ENCODE measurements at places on chromosomes 11 and 22.

GRCh38 chr11:8268530-8269400 is 5.1 kb upstream of the LMO1 start:
- no peak for DNase-seq

GRCh38 chr22:18023509-18024275 is 669 bp downstream of the MICAL3 start:
- DNase-seq, result peak; percentile 92

- no peak for DNase-seq
These were observed 9.4 kb downstream of the TUG1 start for GRCh38 chr22:30978304-30978962.

GRCh38 chr22:42344361-42344905 is 74.0 kb upstream of the TCF20 start:
- no peak for DNase-seq

DNA sequence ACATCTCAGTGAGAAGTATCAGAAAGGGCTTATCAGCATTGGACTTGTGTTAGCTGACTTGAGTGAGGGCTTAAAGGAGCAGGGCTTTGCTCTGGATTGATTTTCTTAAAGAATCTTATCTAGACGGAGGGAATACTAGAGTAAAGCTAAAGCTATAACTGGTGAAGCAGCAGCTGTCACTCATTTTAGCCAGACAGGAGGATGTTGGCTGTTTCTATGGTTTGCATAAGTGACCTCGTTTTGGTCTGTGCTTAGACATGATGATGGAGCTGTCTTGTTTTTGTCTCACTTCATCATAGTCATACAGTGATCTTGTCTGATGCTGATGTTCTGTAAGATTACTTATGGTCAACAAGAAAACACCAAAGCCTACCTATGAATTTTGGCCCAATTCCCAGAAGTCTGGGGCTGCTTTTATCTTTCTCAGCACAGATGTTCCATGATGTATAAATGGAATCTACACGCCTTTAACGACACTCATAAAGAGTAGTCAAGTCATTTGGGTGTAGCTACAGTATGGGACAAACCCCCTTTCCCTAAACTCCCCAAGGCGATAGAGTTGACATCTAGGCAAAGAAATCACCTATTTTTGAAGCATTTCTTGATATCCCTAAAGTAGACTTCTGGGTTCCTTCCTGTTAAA is 77.5 kb upstream of the UCP3 start:
- DNase-seq, result no peak

- no peak for DNase-seq
These were observed 42.7 kb downstream of the LGR4 start for GRCh38 chr11:27429761-27430393.

GRCh38 chr22:36123673-36124630 is 36.6 kb downstream of the APOL3 start:
- DNase-seq, result peak; percentile 96

- DNase-seq, result no peak
These were observed 5.6 kb upstream of the LDLRAD3 start for GRCh38 chr11:35938231-35938630.

- no peak for DNase-seq
These were observed 92.5 kb downstream of the C11orf87 start for GRCh38 chr11:109514313-109515018.

- DNase-seq, result no peak
These were observed 98.9 kb upstream of the SLC5A12 start for GRCh38 chr11:26820739-26821138.

DNA sequence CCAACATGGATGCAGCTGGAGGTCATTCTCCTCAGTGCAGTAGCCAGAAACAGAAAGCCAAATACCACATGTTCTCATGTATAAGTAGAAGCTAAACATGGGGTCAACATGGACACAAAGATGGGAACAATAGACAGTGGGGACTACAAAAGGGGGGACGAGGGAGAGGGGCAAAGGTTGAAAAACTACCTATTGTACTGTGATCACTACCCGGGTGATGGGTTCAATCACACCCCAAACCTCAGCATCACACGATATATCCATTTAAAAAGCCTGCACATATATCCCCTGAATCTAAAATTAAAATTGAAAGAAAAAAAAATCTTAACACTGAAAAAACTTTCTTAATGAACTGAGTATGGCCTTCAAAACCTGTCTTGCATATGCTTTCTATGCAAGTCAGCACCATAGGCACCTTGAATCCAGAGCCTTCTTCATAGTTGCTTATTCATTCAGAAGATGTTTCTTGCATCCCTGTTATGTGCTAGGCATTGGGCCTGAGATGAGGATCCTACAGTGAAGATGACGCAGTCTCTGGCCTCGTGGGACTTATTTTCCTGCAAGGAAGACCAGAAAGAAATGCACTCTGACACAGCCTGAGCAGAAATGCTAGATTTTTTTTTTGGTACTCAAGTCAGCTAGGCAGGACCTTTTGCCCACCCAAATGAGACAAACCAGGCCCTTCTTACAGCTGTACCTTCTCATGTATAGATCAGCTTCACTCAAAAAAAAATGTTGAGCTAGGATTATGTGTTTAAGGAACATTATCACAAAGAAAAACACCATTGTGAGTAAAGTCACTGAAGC is 21.0 kb downstream of the NNMT start:
- no peak for DNase-seq

DNA sequence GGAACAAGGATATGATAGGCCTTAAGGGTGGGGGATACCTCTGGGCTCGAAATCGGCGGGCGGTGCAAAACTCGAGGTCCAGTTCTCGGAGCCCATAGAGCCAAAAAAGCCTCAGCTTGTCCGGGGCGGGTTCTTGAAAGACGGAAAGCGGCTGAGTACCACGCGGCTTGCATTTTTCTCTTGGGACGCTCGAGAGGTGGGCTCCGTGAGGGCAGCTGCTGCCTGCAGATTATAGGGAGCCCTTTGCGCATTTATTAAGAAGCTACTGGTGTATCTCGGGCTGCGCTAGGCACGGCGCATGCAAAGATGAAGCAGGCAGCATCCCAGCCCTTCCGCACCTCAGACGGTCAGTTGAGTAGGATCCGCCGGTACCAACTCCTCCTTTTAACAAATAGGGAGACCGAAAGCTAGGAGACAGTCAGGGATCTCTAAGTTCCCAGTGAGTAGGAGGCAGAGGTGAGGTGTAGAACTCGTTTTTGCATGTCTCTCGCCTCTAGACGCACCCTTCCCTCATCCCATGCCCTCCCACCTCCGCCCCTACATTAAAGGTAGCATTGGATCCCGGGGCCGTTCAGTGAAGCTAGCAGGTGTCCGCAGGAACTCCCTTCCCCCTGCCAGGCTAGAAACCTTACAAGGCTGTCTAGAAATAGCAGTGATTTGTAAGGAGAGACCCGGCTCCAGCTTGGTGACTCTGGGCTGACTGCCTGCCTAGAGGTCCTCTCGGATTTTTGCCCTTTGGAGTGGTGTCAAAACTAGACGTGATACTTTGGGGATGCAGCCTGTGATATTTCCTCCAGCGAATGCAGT is 768 bp downstream of the LDHA start:
- peak; percentile 31 for DNase-seq

DNA sequence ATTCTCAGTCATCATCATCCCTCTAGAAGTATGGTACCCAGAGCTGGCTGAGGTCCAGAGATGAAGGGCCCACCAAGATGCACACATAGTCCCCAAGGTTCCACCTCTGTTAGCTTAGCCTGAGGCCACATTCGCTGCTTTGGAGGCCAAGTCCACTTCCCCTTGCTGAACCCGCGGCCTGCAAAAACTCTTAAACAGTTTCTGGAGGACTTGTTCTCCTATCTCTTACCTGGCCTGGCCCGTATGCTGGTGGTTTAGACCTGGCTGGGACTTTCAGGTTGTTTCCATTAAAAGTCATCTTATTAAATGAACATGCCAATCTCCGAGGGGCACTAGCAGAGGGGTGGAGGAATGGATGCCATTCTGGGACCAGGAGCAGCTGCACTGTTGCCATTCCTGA is 64.6 kb downstream of the KCNC1 start:
- no peak for DNase-seq

DNA sequence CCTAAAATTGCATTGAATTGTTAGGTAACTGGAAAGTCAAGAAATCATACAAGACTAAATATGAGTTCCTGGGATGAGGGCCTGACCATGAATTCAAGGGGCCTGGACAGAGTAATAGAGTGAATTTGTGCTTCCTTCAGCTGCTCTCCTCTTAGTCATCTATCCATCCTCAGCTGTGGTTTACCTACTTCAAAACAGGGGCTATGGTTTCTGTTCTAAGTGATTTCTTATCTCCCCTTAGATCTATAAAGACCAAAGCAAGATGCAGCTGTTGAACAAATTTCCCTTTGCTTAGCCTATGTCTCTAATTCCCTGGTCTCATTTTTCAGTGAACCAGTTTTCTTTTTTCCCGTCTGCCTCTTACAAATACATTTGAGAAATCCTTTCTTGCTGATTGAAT is 428.5 kb downstream of the FAM181B start:
- no peak for DNase-seq

GRCh38 chr22:23419931-23420330 is 160.2 kb downstream of the IGLL1 start:
- DNase-seq, result peak; percentile 38

- no peak for DNase-seq
These were observed 23.2 kb upstream of the IGLL1 start for GRCh38 chr22:23603266-23603665.

- DNase-seq, result no peak
These were observed 51.5 kb upstream of the RAB1B start for GRCh38 chr11:66216911-66217310.

GRCh38 chr11:130772266-130773227 is 143.7 kb downstream of the SNX19 start:
- DNase-seq, result peak; percentile 17

- no peak for DNase-seq
These were observed 44.4 kb downstream of the FAT3 start for GRCh38 chr11:92269021-92269420.

- no peak for DNase-seq
These were observed 351.1 kb downstream of the BUD13 start for GRCh38 chr11:116421529-116422185.

DNA sequence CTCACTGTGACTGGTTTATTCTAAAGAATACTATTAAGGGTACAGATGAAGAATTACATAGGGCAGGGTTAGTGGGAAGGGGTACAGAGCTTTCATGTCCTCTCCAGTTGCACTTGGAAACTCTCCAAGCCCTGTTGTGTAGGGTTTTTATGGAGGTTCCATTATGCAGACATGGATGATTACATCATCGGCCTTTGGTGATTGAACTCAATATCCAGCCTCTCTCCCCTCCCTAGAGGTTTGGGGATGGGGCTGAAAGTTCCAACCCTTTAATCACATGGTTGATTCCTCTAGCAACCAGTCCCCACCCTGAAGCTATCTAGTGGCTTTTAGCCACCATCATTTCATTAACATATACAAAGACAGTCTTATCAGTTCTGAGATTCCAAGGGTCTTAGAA is 472.6 kb downstream of the BUD13 start:
- DNase-seq, result no peak

DNA sequence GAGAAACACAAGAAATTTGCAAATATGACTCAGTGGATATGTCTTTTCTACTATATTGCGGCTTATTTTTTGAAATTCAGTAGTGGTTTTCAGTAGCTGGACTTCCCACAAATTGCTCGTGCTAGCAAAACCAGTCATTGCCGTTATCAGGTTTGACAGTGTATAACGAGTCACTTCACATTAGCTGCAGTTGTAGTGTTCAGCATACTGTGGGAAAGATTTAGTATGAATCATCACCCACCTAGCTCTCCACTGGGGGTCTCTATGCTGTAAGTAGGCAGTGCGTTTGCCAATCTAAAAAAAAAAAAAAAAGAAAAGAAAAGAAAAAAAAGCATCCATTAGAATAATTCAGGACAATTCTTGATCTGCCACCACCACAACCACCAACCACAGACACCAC is 1318.9 kb downstream of the LRRC4C start:
- no peak for DNase-seq

- DNase-seq, result no peak
These were observed 94.2 kb downstream of the PDE2A start for GRCh38 chr11:72579816-72580641.

DNA sequence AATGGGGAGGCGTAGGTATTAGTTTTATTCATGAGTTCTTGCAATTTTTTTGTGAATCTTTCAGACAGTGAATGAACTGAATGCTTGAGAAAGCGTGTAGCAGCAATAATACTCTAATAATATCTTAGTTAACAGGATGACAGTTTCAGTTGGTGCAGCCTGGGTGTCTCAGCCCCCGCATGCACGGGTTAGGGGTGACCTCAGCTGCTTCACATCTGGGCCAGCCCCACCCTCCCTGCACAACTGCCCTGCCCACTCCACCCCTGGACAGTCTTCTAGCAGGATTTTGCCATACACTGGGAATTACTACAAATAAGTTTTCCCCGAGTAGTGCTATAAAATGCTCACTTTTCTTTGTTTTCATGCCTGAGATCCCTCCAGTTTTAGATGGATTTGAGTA is 83.2 kb downstream of the ST3GAL4 start:
- no peak for DNase-seq

- no peak for DNase-seq
These were observed 1462.3 kb downstream of the BRD1 start for GRCh38 chr22:48365386-48365785.

- DNase-seq, result no peak
These were observed 36.1 kb downstream of the PDGFD start for GRCh38 chr11:104127828-104128227.
